ENCODE measurements at places on chromosomes 1 and 21.
A peak's percentile ranks its signal among the peaks of the same experiment; 100 is the strongest.

DNA sequence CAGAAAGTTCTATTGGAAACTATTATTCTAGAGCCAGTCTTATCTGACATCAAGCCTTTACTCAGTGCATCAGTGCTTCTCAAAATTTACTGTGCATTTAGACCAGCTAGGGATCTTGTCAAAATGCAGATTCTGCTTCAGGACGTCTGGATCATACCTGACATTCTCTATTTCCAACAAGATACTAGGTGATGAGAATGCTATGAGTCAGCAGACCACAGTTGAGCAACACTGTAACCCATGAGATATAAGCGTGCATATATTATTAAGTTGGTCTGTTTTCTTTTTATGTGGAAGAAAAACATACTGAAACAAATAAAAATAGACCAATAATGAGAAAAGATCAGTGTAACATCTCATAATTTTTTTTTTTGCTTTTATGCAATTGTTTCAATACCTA, 40.4 kb upstream of the KCNH1 start:
- DNase-seq, result no peak

- DNase-seq, result no peak
Measured at GRCh38 chr1:81234237-81234636, 566.5 kb upstream of the ADGRL2 start.

DNA sequence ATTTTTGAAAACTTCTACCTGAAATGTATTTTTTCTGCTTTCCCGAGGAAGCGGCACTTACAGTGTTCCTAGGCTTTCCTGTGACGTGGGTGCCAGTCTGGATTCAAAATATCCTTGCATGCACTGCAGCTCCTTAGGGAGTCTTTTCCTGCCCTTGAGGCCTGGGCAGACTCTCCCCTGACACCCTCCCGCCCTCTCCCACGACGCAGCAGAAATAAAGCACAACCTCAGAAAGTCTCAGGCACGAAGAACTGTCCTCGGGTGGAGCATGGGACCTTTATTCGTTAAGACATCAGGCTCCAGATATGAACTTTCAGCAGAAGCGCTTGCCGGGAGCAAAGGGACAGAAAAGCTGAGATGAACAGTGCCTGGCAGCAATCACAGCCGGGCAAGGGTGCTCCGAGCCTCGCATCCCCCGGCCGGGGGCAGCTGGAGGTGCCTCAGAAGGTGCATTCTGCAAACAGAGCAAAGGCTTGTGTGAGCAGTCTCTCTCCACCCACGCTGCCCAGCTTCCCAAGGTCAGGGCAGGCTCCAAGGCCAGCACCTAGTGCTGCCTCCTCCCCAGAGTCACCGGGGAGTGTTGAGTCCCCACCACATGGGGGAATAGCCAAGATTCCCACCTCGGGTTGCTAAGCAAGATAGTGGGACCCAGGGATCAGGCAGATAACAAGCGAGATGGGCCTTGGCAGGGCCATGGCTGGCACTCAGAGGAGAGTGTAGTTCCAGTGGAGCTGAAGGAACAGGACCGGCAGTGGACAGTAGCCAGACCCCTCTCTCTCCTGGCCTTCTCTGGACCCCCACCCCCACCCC, 3.2 kb downstream of the TFF3 start:
- no peak for DNase-seq

DNA sequence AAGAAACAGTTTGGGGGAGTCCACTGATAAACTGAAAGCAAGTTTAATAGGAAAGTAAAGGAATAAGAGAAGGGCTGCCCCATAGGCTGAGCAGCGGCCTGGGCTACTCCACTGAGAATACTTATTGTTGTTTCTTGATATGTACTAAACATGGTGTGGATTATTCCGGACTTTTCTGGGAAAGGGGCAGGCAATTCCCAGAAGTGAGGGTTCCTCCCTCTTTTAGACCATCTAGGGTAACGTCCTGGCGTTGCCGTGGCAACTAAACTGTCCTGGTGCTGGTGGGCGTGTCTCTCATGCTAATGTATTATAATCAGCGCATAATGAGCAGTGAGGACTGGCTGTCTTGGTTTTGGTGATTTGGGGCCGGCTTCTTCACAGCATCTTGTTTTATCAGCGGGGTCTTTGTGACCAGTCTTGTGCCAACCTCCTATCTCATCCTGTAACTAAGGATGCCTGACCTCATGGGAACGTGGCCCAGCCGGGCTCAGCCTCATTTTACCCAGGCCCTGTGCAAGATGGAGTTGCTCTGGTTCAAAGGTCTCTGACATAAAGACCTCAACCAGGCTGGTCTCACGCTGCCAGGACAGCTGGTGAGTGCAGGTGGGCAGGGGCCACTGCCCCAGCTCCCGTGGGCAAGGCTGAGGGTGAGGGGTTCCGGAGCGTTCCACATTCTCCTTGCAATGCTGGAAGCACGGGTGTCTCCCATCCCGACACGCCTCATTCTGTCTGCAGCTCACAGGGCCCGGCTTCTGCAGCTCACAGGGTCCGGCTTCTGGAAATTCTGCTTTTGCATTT, 19.6 kb upstream of the C1orf159 start:
- no peak for DNase-seq

DNA sequence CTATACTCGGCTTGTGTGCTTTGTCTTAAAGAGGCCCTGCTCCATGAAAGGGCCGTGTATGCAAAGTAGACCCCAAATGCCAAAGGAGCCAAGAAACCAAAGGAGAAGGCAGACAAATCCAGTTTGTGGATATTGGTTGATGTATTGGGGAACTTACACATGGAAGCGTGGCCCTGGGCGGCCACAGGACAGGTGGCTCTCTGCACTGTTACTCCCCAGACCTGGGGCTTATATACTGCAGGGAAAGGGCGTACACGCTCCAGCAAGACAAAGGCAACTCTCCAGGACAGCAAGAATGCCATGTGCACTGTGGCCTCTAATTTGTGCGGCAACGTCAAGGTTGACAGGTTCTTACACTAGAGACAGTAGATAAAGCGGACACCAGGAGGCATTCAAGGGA, 24.8 kb downstream of the RSPH1 start:
- no peak for DNase-seq

GRCh38 chr1:53608071-53608470, 130.9 kb downstream of the GLIS1 start:
- no peak for DNase-seq

- no peak for DNase-seq
Measured at GRCh38 chr1:226185141-226186036, 1.2 kb downstream of the ACBD3 start.

GRCh38 chr1:29122682-29123052, 1.0 kb downstream of the TMEM200B start:
- peak; percentile 59 for DNase-seq

- peak; percentile 49 for DNase-seq
Measured at GRCh38 chr1:161200992-161201835, 953 bp upstream of the NDUFS2 start.

- peak; percentile 44 for DNase-seq
Measured at GRCh38 chr1:218284917-218285635, at the start of gene RRP15. TSS of gene RRP15 (plus strand) at chr1:218285293. CDS start at chr1:218285317, 24 bp downstream.

GRCh38 chr21:42460391-42461184, 35.4 kb downstream of the RSPH1 start:
- no peak for DNase-seq

GRCh38 chr1:6178751-6179563, 1.2 kb downstream of the CHD5 start:
- no peak for DNase-seq

- peak; percentile 80 for DNase-seq
Measured at GRCh38 chr1:178341261-178341956, 155.4 kb downstream of the CLEC20A start.

- no peak for DNase-seq
Measured at GRCh38 chr1:29324771-29325351, 88.5 kb downstream of the PTPRU start.

DNA sequence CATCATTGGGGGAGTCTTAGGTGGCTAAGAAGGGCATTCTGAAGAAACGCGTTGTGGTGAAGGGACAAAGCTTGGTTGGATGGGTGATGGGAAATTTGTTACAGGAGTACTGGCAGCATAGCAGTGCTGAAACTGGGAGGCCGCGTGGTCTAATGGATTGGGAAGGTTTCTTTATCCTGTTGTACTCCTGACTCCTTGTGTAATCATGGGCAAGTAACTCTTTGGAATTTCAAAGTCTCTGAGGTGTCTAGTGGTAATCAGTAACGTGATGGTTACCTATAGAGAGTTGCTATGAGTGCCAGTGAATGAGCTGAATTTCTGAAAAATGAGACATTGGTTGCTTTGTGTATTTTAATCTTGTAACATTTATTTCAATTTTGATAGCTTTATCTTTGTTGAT, 18.5 kb downstream of the DONSON start:
- DNase-seq, result no peak

DNA sequence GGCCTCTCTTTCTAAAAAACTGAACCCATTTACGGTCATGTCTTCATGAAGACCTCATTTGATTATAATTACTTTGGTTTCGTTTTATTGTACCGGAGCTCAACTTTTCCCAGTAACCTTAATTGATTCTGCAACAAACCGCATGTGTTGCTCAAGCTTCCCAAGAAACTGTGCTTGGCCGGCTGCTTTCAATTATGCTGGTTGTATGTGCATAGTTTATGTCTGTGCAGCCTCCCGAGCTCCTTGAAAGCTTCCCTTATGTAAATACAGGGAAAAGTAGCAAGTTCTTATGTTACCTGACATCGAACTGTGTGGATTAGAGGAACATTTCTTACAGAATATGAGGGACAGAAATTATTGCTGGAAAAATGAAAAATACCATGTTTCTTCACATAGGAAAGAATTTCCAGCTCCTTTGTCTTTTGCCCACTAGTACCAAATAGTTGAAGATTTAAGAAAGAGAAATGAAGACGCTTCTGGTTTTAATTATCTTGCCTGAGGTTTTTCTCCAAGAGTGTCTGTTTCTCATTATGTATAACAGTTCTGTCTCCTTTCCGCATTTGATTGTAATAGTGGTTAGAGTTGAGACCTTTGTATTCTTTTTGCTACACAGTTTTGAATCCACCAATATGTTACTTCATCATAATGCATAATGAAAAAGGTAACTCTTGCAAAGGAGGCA, 2.1 kb downstream of the VCAM1 start:
- DNase-seq, result peak; percentile 90

DNA sequence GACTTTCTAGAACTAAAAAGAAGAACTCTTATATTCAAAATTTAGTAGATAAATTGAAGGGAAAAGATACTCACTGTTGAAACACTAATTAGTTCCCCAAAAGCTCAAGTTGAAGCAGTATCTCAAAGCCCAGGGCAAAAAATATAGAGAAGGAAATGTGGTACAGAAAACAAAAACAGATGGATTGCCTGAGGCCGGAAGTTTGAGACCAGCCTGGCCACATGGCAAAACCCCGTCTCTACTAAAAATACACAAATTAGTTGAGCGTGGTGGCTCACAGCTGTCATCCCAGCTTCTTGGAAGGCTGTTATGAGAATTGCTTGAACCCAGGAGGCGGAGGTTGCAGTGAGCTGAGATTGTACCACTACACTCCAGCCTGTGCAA, 36.0 kb downstream of the FAM177B start:
- no peak for DNase-seq

DNA sequence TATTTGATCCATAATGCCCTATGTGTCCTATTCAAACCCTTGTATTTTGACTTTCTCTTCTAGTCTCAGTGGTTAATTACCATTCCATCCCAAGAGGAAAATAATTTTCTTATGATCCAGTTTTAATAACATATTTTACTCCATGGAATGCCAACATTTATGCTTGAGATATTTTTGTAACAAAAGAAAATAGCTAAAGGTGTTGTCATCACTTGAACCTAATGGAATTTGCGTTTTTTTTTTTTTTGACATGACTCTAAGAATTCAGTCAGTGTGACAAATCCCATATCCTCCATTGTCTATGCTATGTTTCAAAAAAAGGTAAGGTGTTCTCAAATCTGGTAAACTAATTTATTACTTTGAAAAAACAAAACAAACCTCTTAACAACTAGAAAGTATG, 324.1 kb upstream of the ADAMTS5 start:
- DNase-seq, result no peak

- no peak for DNase-seq
Measured at GRCh38 chr1:38004284-38005108, 818 bp downstream of the FHL3 start.

- no peak for DNase-seq
Measured at GRCh38 chr1:228271701-228272251, 63.9 kb downstream of the OBSCN start.

DNA sequence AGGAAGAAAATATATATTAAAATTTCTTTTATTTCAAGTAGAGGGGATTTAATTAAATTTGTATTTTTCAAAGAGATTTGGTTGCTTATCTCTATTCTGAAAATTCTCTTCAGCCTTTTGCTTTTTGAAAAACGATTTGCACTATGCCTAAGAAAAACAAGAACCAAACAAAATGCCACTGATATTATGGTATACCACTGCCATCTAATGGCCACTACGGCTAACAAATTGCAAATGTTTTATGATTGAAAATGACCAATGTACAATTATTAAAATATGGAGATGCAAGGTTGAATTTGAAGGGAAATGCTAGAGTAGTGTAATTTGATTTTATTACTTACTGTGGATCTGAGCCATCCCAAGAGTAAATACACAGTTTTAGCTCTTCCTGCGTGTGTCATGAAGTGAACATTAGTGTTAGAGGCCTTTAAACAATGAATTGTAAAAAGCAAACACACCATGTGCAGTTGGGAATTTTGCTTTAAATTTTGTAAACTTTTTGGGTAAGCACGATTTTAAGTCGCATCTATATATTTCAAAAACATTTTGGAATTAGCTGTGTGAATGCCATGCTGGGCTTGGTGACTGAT, 137.4 kb upstream of the USP25 start:
- no peak for DNase-seq

GRCh38 chr1:192232817-192233417, 74.7 kb downstream of the RGS18 start:
- no peak for DNase-seq

DNA sequence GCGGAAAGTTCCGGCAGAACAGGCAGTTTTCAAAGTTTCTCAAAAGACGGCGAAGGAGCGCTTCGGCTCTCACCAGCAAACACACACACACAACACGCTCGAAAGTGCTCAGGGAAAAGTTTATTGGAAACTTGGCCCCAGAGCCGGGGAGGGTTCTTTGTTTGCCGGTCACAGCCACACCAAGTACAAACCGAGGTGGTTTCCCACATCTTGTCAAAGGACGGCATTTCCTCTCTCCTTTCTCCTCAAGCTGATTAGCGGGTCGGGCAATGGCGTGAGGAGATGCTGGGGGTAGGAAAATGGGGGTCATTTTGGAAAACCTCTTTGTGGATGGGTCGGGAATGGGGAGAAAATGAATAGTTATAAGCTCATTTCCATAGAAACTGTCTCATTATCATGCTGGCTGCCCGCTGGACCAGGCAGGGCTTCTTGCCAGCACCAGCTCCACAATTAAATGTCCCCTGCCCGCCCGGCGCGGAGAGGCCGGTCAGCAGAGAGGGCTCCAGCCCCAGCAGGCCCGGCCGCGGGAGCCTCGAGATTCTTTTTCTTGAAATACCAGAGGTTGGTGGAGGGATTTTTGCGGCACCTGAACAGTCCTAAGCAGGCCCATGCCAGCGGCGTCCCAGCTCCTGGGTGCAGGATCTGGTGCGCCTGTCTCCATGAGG, 92.3 kb downstream of the PRDM16 start:
- DNase-seq, result no peak

DNA sequence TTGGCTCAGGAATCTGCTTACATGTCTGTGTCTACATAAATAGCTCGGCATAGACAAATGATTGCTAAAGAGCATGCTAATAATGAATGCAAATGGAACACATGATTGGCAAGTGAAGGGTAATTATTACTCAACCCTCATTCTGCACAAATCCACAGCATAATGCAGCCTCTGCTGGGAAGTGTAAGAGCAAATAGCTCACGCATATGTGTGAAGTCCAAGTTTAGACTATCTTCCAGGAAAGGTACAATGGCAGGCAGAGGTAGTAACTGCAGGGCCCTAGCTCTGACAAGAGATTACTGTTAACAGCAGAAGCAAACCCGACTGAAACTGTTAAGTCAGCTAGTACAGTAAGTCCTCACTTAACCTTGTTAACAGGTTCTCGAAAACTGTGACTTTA, 7.0 kb upstream of the IL6R start:
- DNase-seq, result no peak
